ENCODE measurements at places on chromosomes 7 and 10. TPM values are rescaled to one million over a fixed set of nuclear protein-coding genes. Genes with fewer than 3 reads are reported as not detected.

EFCAB10 gene
- total RNA-seq, result not detected

STRIP2 gene
- total RNA-seq, result 13.2 TPM

EPHB6 gene
- 5.4 TPM for total RNA-seq

WDFY4 gene
- 2.4 TPM for total RNA-seq

ATRNL1 gene
- total RNA-seq, result 1.8 TPM

SLC26A4 gene
- total RNA-seq, result 0.32 TPM

OR6B1 gene
- not detected for total RNA-seq

NEUROD6 gene
- total RNA-seq, result not detected

TCAF2 gene
- 0.45 TPM for total RNA-seq

DNAJC12 gene
- total RNA-seq, result 3.8 TPM

FXYD4 gene
- total RNA-seq, result not detected

C10orf67 gene
- total RNA-seq, result 0.66 TPM

TMEM225B gene
- 0.36 TPM for total RNA-seq

DGKI gene
- 7.7 TPM for total RNA-seq

IL6 gene
- 0.43 TPM for total RNA-seq

ZMIZ1 gene
- total RNA-seq, result 83.1 TPM

RAMP3 gene
- total RNA-seq, result 37.4 TPM

CALN1 gene
- total RNA-seq, result not detected

EN2 gene
- not detected for total RNA-seq

UNCX gene
- total RNA-seq, result not detected

CRTAC1 gene
- total RNA-seq, result 12.9 TPM

CCDC136 gene
- total RNA-seq, result 6.5 TPM

DENND2A gene
- 16.6 TPM for total RNA-seq

CLDN4 gene
- 0.09 TPM for total RNA-seq

ALDH18A1 gene
- total RNA-seq, result 16.3 TPM

SPACDR gene
- total RNA-seq, result not detected

MYOZ1 gene
- 19.5 TPM for total RNA-seq

LIPK gene
- total RNA-seq, result not detected

CHST3 gene
- total RNA-seq, result 22.6 TPM

SPDYE2B gene
- not detected for total RNA-seq

MRLN gene
- total RNA-seq, result not detected

CFAP69 gene
- 3.6 TPM for total RNA-seq

NUTM2A gene
- 4.1 TPM for total RNA-seq

GRM3 gene
- total RNA-seq, result 0.49 TPM

FIS1 gene
- 245 TPM for total RNA-seq

AGBL3 gene
- total RNA-seq, result 1.9 TPM

EPO gene
- not detected for total RNA-seq

VWA2 gene
- not detected for total RNA-seq

NAT16 gene
- not detected for total RNA-seq

DOCK1 gene
- total RNA-seq, result 17.7 TPM

GJD4 gene
- not detected for total RNA-seq

CNPY1 gene
- not detected for total RNA-seq

ABCF2 gene
- 34.5 TPM for total RNA-seq

IKZF1 gene
- 4.2 TPM for total RNA-seq

BTBD16 gene
- not detected for total RNA-seq

ZNF804B gene
- 0.18 TPM for total RNA-seq

IDI2 gene
- total RNA-seq, result not detected

VKORC1L1 gene
- 16.9 TPM for total RNA-seq

TDRD1 gene
- total RNA-seq, result 0.74 TPM

RBM33 gene
- total RNA-seq, result 38.5 TPM

MYO3A gene
- not detected for total RNA-seq

LIPJ gene
- 0.11 TPM for total RNA-seq

MCM10 gene
- total RNA-seq, result 0.33 TPM

AHR gene
- 26.5 TPM for total RNA-seq

KCND2 gene
- not detected for total RNA-seq

SYT15 gene
- 2.7 TPM for total RNA-seq

PHKG1 gene
- total RNA-seq, result 50.4 TPM

PNLIPRP1 gene
- total RNA-seq, result 0.45 TPM

AASS gene
- total RNA-seq, result 14.3 TPM

Data from right cardiac atrium (tissue), 5 donors.